ENCODE measurements at places on chromosomes 1 and 21.

GRCh38 chr1:6414443-6414844 lies 5.3 kb downstream of the HES2 start:
- DNase-seq, result no peak

DNA sequence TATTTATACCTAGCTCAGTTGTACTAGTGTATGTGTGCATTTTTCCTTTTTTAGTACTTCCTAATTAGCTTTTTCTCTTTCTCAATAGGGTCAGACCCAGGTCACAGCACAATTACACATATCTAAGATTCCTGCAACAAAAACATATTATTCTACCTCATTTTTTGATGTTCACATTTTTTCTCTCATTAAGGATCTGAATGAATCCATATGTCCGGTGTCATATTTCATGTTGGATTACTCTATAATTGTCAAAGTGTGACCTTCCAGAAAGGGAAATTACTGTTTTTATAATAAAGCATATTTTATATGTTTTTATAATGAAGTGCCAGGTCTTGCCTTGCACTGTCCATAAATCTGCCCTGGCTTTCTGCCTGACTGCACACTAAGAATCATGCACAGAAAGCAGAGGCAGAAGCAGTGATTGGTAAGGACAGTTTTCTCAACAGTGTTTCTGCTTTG lies 143.7 kb downstream of the KCNT2 start:
- no peak for DNase-seq

DNA sequence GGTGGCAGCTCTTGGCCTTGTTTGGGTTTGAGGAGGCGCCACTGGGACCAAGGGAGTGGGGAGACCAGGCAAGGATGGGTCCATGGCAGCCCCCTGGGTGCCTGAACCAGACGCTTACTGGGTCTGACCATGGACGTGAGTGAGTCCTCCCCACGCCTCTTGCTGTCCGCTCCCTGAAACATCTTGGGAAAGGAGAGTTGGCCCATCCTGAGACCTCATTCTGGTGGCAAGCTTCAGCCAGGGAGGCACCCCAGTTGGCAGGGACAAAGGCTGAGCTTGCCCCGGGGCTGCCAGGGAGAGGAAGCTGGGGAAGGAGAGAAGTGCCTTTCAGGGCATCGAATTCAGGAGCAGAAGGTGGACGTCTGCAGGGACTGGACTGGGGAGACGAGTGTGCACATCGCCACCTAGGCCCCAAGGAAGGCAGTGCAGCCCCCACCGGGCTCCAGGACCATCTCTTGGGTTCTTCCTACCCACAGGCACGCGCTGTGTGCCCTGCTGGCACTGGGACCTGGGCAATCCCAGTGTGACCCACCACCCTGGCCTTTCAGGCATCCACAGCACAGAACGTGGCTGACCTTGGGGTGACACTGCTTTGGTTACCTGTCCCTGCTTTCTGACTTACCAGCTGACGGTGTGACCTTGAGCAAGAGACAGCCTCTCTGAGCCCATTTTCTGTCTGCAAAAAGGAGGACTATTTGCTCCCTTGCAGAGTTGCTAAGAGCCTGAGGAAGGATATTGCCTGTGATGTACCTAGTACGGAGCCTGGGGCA lies 132.9 kb upstream of the WNT4 start:
- DNase-seq, result peak; percentile 26

DNA sequence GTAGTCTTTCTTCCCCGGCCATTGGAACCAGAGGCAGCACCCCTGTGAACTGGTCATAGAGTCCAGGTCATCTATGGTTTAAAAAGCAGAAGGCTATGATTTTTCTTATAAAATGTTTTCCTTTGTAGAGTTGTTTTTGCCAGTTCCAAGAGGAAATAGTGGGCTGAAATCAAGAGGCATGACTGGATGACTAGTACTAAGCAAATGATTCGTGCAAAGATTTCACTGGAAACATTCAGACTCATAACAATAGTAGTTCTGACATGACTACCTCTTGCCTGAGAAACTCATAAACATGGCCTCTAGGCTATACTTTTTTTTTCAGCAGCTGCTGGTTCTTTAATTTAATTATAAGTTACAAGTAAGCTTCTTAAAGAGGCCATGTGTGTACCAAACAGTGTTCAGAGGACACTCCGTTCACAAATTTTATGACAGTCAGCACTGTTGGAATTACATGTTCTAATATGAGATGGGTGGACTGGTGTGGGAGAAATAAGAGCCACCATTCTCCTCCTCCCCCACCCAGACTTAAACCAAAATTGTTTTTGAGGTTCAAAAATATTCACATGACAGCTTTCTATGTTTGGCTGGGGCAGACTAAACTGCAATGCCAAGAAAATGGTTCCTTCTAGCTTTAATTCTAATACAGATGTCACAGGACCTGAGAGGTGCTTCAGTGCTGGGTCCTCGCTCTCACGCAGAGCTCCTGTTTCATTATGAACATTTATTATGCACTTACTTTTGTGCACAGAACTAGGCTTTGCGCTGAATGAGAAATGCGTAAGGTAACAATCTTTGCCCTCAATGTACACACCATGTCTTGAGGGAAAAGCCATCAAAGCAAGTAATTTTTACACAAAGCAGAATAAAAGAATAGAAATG lies 147.5 kb downstream of the ZC3H11B start:
- DNase-seq, result no peak

DNA sequence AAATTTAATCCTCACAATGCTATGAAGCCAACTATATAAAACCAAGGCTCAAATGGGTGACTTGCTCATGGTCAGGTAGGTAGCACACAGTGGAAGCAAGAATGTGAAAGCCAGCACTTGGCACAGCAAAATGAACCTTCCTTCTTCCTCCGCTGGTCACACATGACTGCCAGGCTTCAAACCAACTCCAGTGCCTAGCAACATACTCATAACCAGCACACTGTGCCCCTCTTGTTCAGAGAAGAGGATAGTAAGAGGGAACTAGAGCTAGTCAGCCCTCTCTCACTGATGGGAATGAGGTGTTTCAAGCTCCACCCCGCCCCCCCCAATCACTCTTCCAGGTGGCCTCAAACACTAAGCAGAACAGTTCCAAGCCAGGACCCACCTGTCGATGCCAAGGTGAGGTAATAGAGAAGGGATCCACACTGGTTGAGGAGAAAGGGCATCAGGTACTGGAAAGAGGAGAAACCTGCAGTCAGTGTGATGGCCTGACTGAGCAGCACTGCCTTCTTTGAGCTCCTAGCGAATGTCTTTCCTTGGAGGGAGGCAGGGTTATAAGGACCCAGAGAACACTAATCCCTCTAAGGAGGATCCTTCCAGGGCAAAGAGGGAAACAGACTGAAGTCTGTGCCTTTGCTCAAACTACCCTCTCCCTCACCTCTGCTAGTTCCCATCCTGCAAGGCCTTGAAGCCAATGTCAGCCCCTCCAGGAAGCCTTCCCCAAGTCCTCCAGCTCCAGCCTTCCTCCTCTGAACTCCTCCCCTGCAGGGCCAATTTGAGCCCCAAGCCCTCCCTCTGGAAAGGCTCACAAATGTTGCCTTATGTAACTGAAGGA lies 1.2 kb downstream of the TMEM234 start:
- no peak for DNase-seq

- DNase-seq, result no peak
Measured at GRCh38 chr1:218344814-218345672, at the start of gene TGFB2. TSS of gene TGFB2 (plus strand) at chr1:218345336. CDS start at chr1:218346702, 1,366 bp downstream.

GRCh38 chr1:83999316-83999819 lies 436 bp upstream of the TTLL7 start:
- peak; percentile 85 for DNase-seq

- no peak for DNase-seq
Measured at GRCh38 chr1:75188892-75189291, 54.7 kb downstream of the LHX8 start.

DNA sequence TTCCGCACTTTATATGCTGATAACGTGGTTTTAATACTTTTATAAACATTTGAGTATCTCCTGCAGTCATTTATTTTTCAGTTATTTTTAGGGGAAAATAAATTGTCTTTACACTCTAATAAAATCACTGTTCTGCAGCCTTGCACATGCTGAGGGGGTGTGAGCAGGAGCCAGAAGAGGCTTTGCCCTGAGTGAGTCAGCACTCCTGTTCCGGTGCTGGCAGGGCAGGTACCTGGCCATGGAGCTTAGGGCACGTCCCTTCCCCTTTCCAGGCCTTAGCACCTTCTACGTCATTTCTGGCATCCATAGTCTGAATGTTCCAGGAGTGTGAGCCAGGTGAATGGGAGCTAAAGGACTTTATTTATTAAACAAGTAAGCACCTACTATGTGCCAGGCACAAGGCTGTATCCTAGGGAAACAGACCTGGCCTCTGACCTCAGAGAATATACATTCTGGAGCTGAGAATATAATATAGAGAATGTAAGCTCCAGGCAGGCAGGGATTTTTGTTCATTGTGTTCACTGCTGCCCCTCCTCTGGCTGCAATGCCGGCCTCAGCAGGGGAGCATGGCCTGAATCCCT lies 402.9 kb downstream of the PTPRU start:
- DNase-seq, result peak; percentile 12

- DNase-seq, result no peak
Measured at GRCh38 chr21:45950740-45951515, 30.6 kb upstream of the COL6A1 start.

- DNase-seq, result peak; percentile 16
Measured at GRCh38 chr21:36661511-36662309, 37.2 kb upstream of the SIM2 start.

GRCh38 chr1:206021626-206022365 lies 1.9 kb downstream of the CTSE start:
- DNase-seq, result no peak

DNA sequence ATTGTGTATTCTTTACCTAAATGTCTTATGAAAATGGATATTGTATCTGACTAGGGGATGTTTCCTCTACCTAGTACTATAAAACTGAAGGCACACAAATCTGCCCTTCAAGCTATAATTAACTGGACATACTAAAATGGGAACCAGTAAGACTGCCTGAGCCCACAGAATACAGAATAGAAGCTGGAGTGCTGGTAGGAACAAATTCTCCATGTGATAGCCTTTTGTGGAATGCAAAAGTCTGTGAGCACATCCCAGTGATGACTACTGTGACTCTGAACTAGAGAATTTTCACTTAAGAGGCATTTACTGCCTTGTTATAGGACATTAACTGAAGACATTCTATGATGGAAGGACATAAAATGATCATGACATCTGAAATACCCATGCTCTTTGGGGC lies 30.3 kb downstream of the KIFAP3 start:
- no peak for DNase-seq

GRCh38 chr1:230898748-230899147 lies 30.4 kb upstream of the C1orf198 start:
- no peak for DNase-seq

DNA sequence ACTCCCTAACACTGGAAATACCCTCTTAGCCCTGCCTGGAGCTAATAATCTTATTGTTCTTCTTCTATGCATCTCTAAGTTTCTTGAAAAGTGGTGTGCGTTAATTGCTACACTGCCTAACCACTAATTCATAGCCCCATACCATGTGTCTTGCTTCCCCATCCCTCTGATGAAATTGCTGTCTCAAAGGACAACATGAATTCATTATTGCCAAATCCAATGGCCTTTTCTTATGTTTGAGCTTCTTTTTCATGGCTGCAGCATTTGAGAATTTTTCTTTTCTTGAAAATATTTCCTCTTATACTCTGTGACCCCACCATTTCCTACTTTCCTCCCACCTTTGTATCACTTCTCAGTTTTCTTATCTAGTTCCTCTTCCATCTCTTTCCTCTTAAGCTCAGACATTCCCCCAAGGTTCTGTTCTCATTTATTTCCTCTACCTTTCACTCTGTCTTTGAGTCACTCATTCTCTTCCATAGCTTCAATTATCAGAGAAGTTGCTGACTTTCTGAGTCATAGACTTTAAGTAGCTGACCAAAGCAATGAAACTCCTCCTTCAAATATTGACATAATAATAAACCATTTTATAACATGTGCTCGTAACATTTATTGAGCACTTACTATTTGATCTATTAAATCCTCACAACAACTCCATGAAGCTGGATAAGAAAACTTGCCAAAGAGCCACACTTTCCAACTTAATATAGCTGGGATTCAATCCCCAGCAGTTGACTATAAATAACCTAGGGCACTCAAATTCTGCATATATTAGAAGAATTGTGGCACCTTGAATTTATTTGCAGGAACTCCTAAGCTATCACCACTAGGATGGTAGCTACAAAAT lies 35.5 kb upstream of the ATP6V1G3 start:
- DNase-seq, result no peak

DNA sequence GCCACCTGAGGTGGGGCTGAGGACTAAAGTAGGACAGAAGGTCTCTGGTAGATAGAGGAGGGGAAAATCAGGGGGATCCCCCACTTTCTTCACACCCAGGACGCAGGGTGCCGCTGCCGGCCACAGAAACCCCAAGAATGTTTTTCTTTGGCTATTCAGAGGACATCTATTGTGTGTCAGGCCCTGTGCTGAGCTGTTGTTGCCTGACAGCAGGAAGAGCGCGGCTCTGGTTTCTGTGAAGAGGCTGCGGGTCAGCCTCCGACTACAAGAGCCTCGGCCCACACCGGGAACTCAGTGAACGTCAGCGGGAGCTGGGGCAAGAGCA lies 407 bp upstream of the PIGV start:
- no peak for DNase-seq

DNA sequence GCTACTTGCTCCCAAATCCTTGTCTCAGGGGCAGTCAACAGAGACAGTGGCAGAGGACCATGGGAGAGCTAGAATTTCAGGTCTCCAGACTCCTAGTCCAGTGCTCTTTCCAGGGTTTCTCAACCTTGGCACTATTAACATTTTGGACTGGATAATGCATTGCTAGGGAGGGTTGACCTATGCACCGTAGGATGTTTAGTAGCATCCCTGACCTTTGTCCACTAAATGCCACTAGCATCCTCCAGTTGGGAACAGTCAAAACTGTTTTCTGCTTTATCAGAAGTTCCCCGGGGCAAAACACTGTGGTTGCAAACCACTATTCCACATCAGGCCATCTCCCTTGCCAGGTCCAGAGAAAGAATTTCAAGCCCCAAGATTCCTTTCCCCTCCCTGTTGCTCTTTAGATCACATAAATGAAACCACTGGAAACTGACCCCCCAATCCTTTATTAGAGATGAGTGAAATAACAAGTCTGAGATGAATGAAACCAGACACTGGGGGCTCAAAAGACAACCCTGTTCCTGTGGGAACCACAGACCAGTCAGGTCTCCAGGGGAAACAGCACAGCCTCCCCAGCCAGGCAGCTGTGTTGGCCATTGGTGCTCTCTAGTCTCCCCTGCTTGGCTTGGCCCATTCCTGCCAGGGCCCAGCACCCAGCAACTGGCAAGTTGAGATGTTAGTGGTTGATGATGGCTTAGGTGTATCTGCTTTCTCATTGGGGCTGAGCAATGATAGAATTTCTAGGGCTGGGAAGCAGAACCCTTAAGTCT lies 3.8 kb upstream of the TCEA3 start:
- DNase-seq, result no peak

DNA sequence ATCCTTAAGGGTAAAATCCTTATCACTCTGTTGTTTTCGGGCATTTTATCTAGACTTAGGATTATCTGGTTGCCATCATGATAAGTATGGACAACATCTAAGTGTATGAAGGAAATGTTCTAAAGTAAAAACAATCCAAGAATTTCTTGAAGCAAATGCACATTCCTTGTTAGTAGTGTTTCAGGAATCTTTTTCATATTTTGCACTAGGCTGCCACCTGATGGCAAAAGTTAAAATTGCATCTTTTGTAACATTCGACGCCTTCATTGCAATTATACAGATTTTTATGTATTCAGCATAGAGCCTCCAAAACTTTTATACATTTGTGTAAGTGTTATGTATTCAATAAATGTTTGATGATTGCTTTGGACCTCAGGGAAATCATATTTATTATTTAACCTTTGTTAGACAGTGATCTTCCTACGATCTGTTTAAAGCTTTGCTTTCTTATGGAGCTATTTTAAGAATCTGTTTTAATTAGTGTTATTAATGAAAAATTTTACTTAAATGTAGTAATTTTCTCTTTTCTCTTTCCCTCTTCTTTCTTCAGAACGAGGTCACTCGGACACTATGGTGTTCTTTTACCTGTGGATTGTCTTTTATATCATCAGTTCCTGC lies 49.4 kb upstream of the KIAA1614 start:
- DNase-seq, result peak; percentile 26
